ENCODE measurements at places on chromosomes 16 and 17. TPM values are rescaled to one million over a fixed set of nuclear protein-coding genes. Genes with fewer than 3 reads are reported as not detected.

DNA sequence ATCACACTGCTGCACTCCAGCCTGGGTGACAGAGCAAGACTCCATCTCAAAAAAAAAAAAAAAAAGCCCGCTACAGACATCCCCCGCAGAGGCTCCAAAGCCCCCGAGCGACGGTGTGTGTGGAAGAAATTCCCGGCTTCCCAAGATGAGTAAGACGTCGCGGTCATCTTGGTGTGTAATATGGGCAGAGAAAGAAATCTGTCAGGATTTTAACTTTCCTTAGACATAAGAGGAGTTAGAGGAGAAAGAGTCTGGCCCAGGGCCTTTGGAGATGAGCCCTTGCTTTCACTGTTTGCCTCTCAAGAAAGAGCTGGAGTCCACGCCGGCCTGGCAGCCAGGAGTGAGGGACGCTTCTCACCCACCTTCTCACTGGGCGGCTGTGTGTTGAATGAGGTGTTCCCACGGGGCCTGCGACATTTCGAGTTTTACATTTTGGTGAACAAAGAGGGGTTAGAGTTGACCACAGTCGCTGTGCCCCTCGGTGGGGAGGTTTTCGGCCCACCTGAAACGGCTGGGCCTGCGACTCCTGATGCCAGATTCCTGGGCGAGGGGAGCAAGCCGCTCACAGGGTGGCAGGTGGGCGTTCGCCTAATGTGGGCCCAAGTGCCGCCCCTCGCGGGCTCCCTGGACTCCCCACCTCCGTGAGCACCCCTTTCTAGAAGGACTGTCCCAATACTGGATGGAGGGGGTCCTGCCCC lies 17.9 kb downstream of the C1QTNF1 start:
- DNase-seq = no peak

GRCh38 chr17:50317121-50317520 lies 28.8 kb upstream of the XYLT2 start:
- DNase-seq = no peak

DNA sequence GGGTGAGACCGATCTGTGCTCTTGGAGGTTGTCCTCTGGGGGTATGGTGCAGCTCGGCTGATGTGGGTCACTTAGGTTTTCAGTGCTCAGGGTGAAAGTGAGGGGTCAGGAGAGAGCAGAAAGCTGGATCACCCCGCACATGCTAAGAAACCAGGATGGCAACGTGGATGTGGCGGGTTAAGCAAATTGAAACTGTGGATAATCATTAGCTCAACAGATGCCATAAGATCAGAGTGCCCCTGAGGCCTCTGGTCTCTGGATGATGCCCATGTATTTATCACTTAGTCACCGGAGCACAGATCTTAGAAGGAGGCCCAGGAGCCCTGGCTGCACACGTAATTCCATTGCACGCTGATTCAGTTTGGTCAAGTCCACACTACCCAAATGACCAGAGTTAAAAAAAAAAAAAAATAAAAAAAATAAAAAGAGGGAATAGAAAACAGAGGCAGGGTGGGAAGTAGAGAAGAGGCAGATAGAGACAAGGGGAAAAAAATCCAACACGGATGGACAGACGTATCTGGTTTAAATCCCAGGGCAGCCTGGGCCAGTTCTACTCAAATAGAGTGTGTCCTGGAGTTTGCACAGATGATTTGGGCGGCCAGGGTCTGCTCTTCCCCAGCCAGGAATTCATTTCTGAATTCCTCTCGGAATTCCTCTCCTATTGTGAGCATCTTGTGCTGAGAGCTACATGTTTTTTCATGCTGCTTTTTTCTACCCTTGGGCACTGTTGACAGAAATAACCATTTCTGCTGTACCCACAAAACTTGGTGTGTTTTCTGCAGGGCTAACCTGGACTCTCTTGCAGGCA lies 378.3 kb downstream of the CPPED1 start:
- no peak for DNase-seq

DNA sequence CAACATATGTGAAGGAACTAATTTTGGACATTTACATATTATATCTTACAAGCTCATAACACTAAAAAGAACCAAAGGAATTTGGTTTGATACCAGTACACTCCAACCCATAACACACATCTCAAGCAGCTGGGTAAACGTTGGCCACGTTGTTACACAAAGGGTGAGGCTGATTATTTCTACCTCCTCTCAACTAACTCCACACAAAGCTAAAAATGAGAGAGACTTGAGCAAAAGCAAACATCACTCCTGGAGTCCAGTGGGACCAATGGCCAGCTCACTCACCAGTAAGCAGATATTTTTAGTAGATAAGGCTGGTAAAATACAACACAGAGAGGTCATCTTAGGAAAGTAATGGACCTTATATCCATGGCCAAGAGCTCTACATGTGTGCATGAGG lies 207.6 kb downstream of the MRTFB start:
- DNase-seq = no peak

- DNase-seq = no peak
Observed at GRCh38 chr17:41013606-41014005, 4.7 kb upstream of the KRTAP3-1 start.

DNA sequence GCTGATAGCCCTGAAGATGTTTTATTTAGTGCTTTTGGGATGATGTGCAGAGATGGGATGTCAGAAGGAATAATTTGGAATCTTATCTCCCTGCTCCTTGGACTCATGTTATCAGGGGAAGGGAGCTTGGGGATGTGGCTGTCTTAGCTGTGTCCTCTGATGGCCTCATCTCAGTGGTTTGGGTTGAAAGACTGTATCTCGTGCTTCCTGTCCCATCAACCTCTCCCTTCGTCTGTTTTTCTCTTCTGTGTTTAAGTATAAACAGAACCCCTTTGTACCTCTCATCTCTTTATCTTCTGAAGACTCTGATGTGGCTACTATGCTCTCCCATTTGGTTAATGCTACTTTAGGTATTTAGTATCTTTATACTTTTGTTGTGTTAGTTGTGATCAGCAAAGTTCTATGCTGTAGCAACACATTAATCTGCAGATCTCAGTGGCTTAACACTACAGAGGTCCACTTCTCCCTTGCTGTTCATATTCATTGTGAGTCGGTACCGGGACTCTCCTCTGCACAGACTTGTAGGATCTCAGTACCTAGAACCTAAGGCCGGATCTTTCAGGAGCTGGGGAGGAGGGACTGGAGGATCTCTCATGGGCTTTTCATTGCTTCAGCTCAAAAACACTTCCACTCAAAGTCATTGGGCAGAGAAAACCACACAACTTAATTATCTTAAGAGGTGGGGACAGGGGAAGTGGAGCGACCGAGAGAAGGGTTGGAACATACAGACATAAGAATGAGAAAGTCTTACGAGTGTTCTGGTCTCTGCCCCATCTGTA lies 28.8 kb downstream of the PRKCA start:
- DNase-seq = no peak

DNA sequence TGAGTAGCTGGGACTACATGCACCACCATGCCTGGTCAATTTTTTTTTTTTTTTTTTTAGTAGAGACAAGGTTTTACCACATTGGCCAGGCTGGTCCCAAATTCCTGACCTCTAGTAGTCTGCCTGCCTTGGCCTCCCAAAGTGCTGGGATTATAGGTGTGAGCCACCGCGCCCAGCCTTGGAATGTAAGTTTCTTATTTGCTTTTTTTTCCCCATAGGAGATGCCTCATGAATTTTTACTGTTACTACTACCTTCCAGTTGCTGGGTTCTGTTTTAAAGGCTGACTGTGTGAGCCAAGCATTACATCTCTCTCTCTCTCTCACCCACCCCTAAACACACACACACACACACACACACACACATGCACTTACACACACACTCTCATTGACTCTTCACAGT lies 112.6 kb downstream of the RGS9 start:
- DNase-seq = no peak

GRCh38 chr17:63772801-63773271 lies 561 bp downstream of the CCDC47 start:
- no peak for DNase-seq

DNA sequence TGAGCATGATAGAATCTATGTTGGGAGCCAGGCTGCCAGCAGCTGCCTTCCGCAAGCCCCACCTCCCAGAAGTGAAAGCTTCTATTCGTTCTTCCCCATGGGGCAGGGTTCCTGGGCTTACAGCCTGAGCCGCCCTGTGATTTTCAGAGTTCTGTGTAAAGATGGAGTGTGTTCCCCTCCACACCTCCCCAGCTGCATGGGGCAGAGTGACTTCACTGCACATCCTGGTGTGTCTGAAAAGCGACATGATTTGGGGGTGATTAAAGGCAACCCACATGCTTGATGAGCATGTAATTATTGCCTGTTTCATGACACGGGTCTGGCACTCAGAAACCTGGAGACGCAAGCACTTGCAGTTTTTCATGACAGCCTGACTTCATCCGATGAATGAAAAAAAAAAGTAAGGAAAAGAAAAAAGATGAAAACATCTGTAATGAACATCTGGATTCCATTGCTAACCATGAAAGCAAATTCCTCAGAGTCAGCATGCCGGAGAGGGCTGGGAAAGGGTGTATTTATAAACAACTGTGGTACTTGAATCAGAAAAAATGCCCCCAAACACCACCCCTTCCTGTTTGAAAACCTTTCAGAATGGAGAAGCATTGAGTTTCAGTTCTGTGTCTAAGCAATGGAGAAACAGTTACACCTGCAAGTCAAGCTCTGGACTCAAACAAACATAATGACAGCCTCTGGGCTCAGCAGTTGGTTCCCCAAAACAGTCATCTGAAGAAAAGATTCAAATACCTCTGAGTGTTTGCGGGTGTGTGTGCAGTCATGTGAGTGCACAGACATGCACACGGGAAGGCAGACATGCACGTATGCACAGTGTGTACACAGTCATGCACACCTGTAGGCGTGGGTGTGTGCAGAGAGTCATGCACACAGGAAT lies 266.0 kb downstream of the ENGASE start:
- DNase-seq = no peak

DNA sequence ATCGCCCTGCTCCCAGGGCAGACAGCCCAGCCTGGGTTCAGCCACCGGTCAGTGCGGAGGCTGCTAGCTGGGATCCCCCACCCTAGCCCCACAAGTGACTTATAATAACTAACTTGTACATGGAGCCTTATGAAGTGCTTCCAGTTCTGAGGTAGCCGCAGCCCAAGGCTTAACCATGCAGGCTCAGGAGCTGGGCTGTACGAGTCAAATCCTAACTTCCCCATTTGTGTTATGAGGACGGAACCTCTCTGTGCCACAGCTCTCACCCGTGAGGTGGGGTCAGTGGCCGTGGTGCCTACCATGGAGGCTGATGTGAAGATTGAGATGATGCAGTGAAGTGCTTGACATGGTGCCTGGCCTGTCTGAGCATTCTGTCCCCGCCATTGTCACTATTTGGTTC lies 27.8 kb upstream of the GOSR2 start:
- no peak for DNase-seq

GRCh38 chr17:60423865-60424264 lies 1.6 kb downstream of the CHCT1 start:
- DNase-seq = no peak

GRCh38 chr17:60141111-60142018 lies 8.4 kb upstream of the CA4 start:
- no peak for DNase-seq

GRCh38 chr16:53901408-53901807 lies 197.5 kb downstream of the FTO start:
- DNase-seq = no peak

DNA sequence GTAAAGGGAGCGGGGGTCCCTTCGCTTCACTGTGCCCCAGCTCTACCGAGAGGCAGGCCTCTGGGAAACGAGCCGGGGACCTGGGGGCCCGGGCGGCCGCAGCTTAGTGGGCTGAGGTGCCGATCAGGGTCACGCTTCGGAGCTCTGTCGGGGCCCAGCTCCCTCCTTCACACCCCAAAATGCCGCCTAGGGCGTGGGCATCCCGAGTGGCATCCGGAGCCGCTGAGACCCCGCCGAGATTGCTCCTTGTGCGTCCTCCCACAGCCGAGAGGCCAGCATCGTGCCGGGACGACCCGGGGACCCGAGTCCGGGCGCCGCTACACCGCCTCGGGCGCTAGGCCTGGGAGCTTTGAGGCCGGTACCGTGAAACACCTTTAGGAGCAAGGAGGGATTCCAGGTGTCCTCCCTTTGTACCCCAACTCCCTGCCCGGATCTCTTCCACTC lies 1.3 kb downstream of the SALL1 start:
- DNase-seq = no peak

GRCh38 chr16:3713587-3714242 lies 3.6 kb downstream of the TRAP1 start:
- DNase-seq = no peak

- no peak for DNase-seq
Observed at GRCh38 chr16:53433930-53434376, 318 bp upstream of the RBL2 start.

EVPLL gene
- 0.36 TPM for total RNA-seq

TMEM204 gene
- 58.7 TPM for total RNA-seq

KRTAP9-8 gene
- total RNA-seq = not detected

USP6 gene
- total RNA-seq = 0.06 TPM

CASKIN1 gene
- total RNA-seq = 0.13 TPM

GPR139 gene
- total RNA-seq = not detected

NGFR gene
- 44.6 TPM for total RNA-seq

NPIPA3 gene
- not detected for total RNA-seq

CALB2 gene
- total RNA-seq = 148 TPM

SOX8 gene
- total RNA-seq = 1.1 TPM

Measured in omental fat pad (tissue), 4 donors.